ENCODE measurements at places on chromosomes 16 and 17.

- DNase-seq, result no peak
Observed at GRCh38 chr16:1945559-1946391, 2.8 kb upstream of the MSRB1 start.

DNA sequence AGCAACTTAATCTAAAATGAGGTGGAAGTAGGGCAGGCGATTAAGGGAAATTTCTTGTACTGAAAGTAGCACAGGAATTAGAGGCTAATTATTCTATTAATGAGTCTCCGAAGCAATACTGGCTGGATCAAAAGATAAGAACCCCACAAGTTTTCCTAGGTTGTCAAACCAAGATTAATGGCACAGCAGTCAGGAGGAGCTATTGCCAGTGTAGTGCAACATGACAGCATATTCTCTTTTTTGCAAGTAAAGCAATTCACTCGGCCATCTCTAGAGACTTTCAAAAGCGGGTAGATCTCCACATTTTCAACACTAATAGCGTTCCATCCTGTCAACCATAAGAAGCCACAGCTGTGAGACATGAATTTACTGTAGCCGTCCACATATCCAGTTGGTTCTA is 81.2 kb downstream of the CYB561 start:
- no peak for DNase-seq

DNA sequence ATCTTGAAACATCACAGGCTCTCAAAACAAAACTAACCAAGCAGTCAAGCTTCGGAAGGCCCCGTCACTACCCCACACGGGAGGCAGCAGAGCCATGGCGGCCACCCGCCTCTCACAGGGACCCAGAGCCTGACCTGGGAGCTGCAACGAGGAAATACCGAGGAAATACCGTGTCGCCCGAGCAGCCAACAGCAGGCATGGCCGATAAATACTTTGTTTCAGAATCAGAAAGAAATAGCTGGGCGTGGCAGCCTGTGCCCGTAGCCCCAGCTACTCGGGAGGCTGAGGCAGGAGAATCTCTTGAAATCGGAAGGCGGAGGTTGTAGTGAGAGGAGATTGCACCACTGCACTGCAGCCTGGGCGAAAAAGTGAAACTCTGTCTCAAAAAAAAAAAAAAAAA is 6.9 kb downstream of the LMF1 start:
- DNase-seq, result no peak

GRCh38 chr17:13387236-13387635 is 214.5 kb downstream of the HS3ST3A1 start:
- DNase-seq, result no peak

- DNase-seq, result no peak
Observed at GRCh38 chr16:15985144-15985543, 35.7 kb downstream of the ABCC1 start.

- no peak for DNase-seq
Observed at GRCh38 chr16:66695471-66695934, 1.0 kb downstream of the CMTM4 start.

- DNase-seq, result no peak
Observed at GRCh38 chr17:17573912-17574311, 17.6 kb downstream of the PEMT start.

DNA sequence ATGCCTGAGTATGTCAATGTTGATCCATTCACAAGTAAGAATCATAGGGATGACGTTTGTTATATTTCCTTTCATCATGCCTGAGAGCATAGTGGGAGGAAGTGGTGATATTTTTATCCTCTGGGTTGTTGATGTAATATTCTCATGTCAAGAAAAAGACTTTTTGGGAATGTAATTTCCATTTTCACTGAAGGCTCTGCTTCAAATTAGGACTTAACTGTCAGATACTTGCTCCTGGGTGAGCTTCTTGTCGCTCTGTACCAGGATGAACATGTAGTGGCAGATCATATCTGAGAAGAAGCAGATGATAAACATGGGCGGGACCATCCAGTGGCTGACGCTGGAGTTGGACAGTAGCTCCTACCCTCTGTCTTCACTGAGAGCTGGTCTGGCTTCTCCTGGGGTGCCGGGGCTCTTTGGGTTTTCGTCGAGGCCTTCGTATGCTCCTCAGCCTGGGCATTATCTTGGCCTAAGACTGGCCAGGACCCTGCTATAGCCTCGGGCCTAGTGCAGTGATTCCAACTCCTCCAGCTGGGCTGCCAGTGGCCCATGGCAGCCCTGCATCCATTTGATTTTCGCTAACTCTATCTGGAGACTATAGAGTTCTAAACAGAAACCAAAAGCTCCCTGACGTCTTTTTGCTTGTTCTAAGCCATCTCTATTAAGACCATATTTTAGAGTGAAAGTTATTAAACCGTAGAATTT is 19.7 kb downstream of the CYB5B start:
- DNase-seq, result peak; percentile 33

Measured in amniotic stem cell (primary cell).